ENCODE measurements at places on chromosomes 4 and X.
A peak's percentile ranks its signal among the peaks of the same experiment; 100 is the strongest.

DNA sequence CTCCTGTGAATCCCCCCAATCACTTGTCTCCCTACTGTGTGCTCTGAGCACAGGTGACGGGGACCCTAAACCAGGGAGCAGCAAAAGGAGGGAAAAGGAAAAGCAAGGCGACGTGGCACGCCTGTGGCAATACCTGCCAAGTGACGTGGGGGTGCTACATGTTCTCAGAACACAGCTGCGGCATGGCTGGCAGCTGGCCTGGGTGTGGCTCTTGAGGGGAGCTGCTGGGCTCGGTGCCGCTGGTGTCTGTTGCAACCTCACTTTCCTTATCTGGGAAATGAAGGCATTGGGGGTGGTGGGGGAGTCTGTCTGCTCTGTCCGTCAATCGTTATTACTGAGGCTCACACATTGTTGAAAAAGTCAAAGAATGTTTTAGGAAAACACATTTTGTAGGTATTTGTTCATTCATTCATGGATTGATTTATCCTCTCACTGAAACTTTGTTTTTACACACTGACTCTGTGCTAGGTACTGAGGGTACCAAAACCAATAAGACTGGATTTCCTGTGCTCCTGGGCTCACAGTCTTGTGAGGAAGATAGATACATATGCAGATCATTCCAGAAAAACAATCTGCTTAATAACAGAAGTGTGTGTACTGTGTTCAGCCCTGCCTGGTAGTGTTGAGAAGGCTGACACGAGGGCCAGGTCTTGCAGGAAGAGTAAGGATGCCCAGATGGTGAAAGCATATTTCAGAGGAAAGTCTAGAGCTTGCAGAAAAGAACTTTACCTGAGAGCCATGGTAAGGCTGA lies 217.6 kb downstream of the PTTG2 start:
- DNase-seq, result peak; percentile 88

GRCh38 chr4:56321251-56321650 lies 66.0 kb downstream of the AASDH start:
- DNase-seq, result no peak

DNA sequence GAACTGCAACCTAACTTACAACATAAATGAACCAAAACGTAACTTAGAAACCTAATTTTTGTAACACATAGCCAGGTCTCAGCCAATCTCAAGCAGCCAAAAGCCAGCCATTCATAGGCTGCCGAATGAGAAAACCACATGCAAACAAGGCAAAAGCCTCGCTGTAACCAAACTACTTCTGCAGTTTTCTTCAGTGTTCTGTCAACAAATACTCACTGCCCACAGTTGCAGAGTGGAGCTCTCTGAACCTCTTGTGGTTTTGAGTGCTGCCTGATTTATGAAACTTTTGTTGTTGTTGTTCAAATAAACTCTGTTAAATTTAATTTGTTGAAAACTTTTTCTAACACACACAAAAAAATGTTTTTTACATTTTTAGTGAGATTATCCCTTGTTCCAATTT lies 251.2 kb downstream of the PAPSS1 start:
- no peak for DNase-seq

DNA sequence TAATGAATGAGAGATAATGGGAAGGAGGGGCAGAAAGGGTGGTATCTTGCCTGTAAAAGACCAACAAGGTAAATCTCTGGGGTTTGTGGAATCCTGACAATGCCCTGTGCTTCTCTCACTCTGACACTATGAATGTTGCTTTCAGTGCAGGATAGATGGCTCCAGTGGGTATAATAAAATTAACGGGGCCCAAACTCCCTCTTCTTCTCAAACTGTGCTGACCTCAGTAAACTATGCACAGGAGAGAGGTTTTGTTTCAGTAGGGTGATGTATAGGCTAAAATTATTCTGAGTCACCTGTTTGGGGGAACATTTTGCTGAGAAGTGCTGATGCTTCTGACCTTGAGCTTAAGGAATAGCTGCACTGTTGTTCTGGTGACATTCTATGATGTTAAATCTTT lies 82.6 kb downstream of the TSPAN7 start:
- peak; percentile 36 for DNase-seq

DNA sequence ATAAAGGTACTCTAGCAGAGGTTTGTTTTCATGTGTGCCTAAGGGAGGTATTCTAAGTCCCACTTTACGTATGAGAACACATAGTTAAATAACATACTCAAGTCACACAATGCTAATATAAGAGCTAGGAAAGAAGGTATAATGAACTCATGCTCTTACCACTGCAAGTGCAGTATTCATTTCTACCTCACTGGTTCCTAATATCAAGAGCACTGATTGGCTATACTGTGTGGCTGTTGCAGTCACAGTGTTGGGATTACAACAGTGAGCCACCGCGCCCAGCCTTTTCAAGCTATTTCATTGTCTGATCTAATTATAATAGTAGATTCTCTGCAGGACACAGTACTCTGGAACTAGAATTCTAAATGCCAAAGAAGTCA lies 84.0 kb downstream of the PDS5A start:
- DNase-seq, result no peak
